ENCODE measurements at places on chromosomes 13 and 19.

GRCh38 chr13:102587916-102588315 lies 8.9 kb upstream of the TPP2 start:
- DNase-seq = no peak

GRCh38 chr19:11505032-11505503 lies 571 bp downstream of the ZNF653 start:
- DNase-seq = peak; percentile 89

GRCh38 chr13:77335543-77335942 lies 8.6 kb upstream of the MYCBP2 start:
- no peak for DNase-seq

- DNase-seq = no peak
Observed at GRCh38 chr19:48745208-48745995, 1.3 kb downstream of the IZUMO1 start.

DNA sequence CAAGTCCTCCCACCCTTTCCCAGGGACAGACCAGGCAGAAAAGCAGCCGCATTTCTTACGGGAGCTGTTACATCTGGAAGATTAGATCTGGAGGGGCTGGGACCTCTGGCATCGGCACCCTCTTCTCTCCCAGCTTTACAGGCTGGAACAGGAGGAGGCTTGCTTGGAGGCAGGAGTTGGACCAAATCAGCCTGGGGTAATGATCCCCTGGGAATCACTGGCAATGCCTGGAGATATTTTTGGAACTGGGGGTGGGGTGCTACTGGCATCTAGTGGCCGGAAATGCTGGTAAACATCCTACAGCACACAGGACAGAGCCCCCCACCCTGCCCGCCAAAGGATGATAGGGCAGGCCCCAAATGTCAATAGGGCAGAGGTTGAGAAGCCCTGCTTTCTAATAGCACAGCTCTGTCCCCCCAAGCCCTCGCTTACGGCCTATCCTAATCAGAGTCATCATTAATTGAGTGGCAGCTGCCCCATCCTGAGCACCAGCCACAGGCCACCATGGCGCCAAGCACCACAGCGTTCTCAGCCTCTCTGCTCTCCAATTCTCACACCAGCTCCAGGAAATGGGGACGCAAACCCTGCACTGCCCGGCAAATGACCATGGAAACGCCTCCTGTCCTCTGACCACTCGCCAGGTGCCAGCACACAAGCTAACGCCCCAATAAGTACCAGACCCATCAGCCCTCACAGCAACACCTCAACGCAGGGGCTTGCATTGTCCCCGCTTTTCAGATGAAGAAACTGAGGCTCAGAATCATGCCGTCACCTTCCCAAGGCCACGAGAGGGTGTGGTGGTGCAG lies 20.6 kb downstream of the LRRC4B start:
- no peak for DNase-seq

DNA sequence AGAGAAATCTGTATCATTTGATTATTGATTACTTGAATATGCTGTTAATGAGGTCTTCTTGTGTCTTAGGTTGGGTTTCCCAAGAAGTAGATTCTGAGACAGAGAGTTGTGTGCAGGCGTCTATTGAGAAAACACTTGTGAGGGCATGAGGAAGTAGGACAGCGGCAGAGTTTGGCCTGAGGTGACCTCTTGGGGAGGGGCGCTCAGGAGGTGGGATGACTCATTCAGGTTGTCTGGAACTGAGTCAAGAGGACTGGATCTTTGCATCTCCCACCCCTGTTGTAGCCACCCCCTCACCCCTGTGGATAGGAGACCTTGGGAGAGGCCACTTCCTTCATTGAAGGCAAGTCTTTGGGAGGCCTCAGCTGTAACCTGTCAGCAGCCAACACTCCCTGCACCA lies 35.2 kb upstream of the WDFY2 start:
- no peak for DNase-seq

- no peak for DNase-seq
Observed at GRCh38 chr19:50233308-50233910, 30.0 kb downstream of the MYH14 start.

- DNase-seq = no peak
Observed at GRCh38 chr13:72617186-72617585, 110.2 kb downstream of the MZT1 start.

DNA sequence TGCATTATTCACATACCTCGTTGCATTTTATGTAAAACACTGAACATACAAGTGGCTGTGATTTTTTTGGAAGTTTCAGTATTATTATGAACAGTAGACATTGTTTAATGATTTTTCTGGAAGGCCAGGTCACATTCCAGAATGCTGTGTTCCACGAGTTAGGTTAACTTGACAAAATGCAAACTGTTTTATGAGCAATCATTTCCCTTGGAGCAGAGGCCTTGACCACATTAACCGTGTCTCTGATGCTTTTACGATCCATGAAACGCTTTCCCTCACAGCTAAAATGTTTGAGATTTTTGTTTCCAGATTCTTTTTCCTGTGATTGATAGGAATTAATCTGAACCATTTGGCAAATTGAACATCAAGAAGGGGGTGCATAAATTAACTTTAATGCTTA lies 57.8 kb downstream of the MBNL2 start:
- no peak for DNase-seq

DNA sequence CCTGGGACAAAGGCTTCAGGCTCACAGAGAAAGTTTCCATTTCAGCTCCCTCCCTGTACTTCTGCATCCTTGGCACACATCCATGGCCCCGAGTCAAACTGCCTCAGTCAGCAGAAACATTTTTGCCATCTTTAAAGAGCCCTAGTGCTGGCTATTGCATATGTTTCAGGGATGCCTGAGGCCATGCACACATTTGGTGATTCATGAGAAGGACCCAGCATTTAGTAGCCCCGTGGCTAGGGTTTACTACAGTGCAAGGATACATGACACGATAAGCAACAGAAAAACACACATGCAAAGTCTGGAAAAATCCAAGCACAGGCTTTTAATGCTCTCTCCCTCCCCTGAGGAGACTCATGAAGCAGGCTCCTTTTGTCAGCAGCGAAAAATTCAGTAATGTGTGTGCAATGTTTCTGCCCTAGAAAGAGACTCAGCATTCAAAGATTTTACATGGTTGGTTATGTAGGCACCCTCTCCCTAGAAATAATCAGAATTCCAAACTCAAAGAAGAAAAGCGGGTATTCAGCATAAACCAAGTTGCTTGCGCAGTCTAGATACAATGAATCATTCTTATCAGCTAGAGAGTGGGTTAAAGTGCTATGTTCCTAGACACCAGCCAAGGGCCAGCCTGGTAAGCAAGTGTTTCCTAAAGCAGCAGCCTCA lies 17.6 kb downstream of the ACOD1 start:
- peak; percentile 63 for DNase-seq

- DNase-seq = no peak
Observed at GRCh38 chr13:71090990-71091389, 776.0 kb downstream of the DACH1 start.

- DNase-seq = no peak
Observed at GRCh38 chr19:44879309-44880065, 11.6 kb upstream of the TOMM40 start.

GRCh38 chr19:55160128-55160985 lies 2.8 kb upstream of the TNNI3 start:
- DNase-seq = peak; percentile 89

DNA sequence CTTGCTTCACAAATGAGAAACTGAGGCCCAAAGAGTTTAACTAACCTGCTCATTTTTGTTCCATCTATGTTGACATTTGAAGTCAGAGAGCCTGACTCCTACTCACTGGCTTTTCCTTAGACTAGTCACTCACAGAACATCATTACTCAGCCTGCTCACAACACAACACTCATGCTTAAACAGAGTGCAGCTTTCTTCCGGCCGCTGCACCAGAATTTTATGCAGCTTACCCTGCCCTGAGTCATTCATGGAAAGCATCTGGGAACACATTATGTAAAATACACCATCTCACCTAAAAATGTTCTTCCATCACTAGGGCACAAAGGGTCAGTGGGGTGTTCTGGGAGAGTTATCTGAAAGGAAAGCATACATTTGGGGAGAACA lies 303.4 kb downstream of the SPRY2 start:
- DNase-seq = no peak

GRCh38 chr19:1102407-1103131 lies 1.2 kb upstream of the GPX4 start:
- DNase-seq = no peak

DNA sequence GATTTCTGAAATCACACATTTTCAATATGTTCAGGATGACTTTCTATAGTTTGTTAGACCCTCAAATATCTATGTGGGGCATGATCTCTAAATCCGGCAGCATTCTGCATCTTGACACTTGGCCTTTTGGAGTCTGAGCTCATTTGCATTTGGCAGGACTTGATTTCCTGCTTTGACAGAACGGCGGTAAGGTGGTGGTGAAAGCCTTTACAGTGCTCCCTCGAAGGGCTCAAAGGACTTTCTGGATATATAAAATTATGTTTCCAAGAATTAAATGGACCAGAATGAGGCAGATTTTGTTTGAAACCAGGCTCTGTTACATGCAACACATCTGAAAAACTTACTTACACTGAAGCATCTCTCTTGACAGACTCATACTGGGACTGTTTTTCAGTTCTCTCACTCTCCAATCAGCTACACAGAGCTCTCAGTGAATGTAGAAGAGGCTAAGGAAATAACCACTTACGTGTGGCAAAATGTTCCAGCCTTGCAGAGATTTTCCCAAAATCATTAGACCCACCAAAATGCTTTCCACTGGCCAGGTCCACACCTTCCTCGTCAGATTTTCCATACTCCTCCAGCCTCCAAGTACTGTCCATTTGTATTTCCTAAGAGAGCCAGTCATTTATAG lies 207.2 kb downstream of the SPRY2 start:
- DNase-seq = no peak

DNA sequence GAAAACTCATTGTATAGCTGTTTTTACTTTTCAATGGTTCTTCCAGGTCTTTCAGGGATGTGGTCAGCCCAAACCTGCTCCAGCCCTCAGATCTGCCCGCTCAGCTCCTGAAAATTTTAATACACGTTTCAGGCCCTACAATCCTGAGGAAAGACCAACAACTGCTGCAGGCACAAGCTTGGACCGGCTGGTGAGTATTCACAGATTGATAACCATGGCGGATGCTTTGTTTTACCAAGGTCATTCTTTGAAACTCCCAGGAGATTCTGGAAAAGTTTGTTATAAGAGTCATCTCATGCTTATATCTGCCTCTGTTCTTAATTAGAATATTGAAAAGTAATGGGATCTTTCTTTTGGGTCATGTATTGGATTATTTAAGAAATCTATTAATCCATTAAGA lies 173.5 kb downstream of the DCT start:
- no peak for DNase-seq

DNA sequence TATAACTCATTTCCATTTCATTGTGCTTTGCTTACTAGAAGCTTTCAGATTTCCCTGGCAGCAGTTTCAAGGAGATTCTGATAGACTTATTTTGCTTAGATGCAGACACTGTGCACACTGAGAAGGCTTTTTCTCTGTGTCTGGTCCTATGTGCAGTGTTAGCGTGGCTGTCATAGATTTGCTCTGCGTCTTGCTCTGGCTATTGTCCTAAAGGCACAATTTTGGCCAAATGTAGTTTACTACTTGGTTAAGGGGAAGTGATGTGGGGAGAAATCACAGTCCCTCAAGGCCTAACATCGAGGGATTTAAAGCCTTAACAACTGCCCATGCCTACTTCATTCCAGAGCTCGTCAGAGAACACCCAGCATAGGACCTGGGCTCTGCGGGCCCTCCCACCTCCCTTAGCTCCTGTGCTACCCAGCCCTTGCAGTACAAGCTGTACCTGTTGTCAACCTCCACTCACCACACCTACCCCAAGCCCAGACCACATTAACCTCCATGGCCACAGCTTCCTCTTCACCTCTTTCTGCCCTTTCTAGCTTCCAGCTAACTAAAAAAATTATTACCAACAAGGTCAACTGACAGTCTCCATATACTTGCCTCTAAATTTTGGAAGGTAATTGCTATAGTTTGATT lies 38.9 kb upstream of the KATNAL1 start:
- no peak for DNase-seq

- DNase-seq = no peak
Observed at GRCh38 chr13:72316716-72317115, 410.7 kb downstream of the MZT1 start.
